ENCODE measurements at places on chromosomes 4 and X.

- DNase-seq: no peak
These were observed 128.0 kb downstream of the TMA16 start for GRCh38 chr4:163622379-163623035.

- DNase-seq: no peak
These were observed 180.7 kb downstream of the GASK1B start for GRCh38 chr4:157992038-157992705.

DNA sequence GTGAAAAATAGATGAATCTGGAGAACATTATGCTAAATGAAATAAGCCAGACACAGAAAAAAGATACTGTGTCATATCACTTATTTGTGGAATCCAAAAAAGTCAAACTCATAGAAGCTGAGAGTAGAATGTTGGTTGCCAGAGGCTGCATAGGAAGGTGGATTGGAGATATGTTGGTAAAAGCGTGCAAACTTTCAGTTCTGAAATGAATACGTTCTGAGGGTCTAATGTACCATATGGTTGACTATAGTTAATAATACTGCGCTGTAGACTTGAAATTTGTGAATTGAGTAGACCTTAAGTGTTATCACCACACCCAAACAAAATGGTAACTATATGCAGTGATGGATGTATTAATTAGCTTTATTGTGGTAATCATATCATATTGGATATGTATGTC, 45.0 kb upstream of the UPRT start:
- no peak for DNase-seq

- DNase-seq: no peak
These were observed 99.5 kb downstream of the CPE start for GRCh38 chr4:165478260-165478659.

GRCh38 chr4:108589961-108590360, 30.4 kb upstream of the RPL34 start:
- no peak for DNase-seq

DNA sequence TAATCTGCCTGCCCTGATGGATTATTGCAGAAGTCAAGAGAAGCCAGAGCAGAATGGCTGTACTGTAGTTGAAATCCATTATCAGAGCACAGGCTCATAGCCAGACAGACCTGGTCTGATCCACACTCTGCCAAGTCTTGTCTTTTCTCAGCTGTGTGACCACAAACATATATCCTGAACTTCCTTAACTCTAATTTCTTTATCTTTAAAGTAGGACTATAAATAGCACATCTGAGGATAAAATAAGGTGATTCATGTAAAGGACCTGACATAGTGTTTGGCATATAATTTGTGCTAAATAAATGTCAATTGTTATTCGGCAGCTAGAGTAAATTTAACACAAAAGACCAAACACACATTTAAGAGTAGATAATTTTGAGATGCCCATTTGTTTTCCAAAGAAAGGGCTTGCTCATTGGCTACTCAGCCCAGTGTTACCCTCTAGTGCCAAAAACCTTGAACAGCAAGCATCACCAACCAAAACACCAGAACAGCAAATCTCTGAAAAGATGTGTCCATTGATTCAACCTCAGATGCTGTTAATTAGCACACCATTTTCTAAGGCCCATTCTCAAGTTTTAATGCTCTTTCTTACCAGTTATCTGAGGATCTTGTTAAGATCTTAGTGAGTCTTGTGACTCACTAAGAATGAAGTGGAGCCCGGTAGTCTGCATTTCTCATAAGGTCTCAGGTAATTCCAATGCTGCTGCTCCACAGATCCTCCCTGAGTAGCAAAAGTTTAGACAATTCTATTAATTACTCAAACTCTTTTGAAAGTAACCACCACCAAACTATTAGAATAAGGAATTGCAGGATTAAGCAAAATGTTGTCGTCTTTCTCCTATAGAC, 108.8 kb downstream of the HHIP start:
- no peak for DNase-seq

DNA sequence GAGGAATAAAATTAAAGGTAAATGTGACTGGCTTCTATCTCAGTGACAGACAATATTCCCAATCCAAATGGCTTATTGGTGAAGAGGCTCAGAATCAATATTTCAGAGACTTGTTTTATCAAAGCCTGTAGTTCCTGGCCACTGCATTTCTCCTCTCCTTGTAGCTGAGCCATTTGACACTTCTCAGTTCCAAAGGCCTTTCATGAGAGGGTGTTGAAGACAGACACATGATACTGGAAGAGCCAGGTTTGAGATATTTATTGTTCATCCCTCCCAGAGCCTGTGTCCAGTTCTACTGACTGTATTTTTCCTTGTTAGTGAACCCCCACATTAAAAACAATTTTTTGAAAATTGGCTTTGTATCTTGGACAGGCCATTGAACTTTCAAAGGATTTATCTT, 12.9 kb upstream of the INPP4B start:
- no peak for DNase-seq

DNA sequence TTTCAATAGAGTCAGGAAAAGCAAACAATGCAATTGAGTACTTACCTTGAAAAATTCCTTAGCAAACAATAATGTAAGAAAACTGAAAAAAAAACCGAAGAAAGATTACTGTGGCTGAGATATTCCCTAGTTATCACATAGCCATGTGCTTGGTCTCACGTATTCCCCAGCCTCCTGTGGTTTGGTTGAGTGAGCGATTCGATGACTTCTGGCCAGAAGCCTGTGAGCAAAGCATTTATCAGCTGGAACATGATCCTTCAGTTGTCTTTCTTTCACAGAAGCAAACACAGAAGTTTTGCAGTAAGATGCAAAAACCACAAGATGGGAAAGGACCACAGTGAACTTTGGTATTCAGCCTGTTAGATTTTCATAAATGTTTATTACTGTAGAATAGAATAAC, 1754.3 kb upstream of the AGA start:
- DNase-seq: no peak

- no peak for DNase-seq
These were observed 115.3 kb downstream of the LDB2 start for GRCh38 chr4:16783119-16783518.

- no peak for DNase-seq
These were observed 145.4 kb downstream of the EMCN start for GRCh38 chr4:100372432-100372831.

DNA sequence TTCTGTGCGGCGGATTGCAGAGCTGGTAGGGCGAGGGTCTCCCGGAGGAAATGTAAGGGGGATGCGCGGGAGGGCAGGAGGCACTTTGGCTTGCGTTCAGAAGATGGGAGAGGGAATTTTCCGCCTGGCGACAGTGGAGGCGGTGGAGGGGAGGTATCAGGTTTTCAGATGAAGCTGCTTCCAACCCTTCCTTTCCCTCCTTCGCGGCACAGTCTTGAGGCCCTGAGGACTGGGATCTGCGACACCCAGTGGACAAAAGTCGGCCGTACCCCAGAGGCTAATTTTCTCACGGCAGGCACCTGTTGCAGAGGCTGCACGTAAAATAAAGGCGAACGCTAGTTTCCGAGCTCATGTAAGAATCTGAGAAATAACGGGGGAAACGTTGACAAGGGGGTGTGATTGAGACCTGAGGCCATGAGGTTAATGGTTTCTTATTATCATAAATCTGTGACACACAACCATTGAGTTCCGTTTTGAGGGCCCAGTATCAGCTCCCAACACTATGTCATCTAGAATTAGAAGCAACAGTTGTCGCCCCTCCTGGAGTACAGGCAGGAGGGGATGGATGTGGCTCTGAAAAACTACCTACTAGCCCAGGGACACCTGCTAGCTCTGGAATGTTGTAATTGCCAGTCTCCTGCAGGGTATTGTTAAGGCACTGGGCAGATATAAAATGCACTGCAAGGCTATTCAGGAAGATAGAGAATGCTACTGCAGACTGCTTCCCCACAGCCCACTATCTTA, 1.1 kb downstream of the ZCCHC18 start:
- DNase-seq: peak; percentile 3

DNA sequence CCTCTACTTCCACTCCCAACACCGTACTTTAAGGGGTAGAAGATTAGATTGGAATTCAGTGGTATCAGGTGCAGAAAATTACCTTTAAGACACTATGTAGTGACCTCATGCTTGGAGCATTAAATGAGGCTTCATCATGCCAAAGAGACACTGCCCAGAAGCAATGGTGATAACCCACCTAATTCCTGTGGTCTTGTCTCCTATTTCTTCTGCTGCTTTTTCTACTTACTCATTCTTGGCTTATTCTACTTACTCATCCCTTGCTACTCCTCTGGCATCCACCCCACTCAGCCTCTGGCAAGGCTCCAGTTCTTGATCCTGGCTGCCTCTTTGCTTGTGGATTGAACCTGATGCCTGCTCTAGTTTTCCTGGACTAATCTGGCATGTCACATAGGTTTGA, 62.3 kb upstream of the ADAMTS3 start:
- DNase-seq: no peak

- no peak for DNase-seq
These were observed 40.4 kb upstream of the DDX53 start for GRCh38 chrX:22959204-22959920.

DNA sequence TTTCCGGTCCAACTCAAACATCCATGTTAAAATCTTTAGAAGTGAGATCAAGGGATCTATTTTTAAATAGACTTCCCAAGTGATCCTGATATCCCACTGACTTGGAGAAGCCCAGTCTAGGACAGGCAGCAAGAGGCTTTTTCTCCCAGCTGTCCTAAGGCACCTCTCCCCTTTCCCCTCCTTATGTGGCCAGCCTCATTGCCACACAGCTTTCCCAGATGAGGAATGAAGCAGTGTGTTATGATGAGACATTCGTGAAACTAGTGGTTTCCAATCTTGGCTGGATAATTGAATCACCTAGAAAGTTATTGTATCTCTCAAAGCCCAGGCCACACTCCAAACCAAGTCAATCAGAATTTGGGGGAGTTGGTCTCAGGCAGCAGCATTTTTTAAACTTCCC, 16.8 kb upstream of the HSD17B13 start:
- DNase-seq: no peak

DNA sequence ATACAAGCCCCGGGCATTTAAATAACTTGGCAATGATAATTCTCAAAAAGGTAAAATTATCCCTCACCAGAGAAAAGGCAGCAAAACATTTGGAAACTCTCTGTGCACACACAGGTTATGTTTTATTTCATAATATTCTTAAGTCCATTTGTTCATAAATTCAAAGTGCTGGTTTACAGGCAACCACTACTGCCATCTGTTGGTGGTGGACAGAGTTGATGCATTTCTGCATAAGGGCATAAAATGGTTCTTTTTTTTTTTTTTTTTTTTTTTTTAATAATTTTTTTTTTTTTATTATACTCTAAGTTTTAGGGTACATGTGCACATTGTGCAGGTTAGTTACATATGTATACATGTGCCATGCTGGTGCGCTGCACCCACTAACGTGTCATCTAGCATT, 31.5 kb upstream of the IL21 start:
- peak; percentile 39 for DNase-seq

- no peak for DNase-seq
These were observed 63.8 kb upstream of the TBL1X start for GRCh38 chrX:9401051-9401450.

GRCh38 chrX:8138252-8138651, 32.8 kb downstream of the VCX2 start:
- no peak for DNase-seq

GRCh38 chr4:80098635-80099034, 25.6 kb upstream of the ANTXR2 start:
- DNase-seq: no peak

GRCh38 chr4:168632301-168632725, 135.5 kb downstream of the PALLD start:
- no peak for DNase-seq

DNA sequence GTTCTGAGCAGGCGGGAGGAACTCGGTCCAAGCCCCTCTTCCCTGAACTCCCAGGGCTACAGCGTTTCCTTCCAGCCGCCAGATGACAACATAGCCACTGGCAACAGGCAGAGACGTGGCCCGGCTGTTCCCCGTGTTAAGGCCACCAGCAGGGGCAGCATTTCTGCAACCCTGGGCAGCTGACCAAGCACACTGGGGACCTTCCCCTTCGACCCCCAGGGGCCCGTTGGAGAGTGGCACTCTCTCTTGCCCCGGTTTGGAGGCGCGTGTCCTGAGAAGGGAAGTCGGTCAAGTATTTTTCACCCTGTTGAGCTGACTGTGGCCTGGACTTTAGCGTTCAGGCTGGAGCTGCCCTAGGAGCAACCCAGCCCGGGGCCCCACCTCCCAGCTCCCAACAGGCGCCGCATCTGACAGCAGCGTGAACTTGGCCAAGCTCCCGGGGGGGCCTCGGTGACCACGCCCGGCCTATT, 37.6 kb downstream of the ZBTB49 start:
- no peak for DNase-seq

DNA sequence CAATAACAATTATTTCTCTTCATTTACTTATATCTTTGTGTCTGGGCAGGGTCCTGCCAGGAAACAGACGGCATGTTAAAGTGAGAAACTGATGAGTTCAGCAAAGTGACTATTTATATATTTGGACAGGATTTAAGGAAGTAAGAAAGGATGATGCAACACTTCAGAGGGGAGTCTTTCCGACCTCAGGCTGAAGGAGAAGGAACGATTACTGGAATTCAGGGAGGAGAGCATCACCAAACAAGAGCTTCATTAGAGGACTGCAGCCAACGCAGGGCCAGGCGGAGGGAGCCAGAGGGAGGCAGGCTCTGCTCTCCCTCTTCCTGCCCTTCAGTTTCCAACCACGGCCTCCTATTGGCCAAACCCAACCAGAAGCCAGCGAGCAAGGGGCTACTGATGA, 1.5 kb upstream of the TLR7 start:
- DNase-seq: no peak

DNA sequence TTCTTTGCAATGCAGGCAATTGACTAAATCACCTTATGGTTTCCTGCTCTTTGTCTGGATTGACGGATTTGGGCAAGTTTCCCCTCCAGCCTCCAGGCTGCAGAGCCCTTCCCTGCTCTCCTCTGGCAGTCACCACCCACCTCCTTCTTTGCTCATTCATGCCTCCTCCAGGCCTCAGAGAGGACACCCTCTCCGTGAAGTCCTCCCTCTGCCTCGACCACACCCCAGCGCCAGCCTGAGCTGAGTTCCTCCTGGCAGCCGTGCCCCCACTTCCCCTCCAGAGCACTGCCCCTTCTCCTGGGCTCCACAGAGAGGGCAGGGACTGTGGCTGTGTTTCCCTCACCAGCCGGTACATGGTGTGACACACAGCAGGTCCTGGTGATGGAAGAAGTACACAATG, 53.7 kb downstream of the DCTD start:
- no peak for DNase-seq

DNA sequence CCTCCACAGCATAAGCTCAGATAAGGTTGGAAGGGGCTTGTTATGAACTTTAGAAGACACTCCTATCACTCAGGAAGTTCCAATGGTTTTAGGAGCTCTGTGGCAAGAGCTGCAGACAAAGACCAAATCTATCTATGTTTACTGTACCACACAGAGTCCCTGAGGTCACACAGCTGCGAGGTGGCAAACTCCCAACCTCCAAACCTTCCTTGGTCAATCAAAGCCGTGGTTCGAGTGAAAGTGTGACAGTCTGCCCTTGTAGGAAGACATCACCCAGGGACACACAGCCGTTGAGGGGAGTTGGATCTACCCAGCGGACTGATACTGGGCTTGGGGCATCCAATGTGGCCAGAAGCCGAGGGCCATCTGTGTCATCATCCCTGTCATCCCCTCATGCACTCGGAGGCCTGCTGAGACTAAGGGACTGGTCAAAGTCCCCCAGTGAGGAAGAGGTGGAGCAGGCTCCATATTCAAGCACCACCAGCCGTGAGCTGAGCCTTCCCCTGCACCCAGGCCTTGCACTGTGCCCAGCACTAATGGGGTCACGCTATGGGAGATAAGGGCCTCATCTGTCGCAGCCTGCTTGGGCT, 26.8 kb downstream of the MAN2B2 start:
- DNase-seq: no peak

Data from stimulated activated CD4-positive, alpha-beta T cell treated with anti-CD3 and anti-CD28 coated beads, TNF-alpha, amount 100 ng/mL, for 24 hours (primary cell).